Smooth muscle cell of the brain vasculature (primary cell): ENCODE measurements at places on chromosomes 4 and X.
A peak's percentile ranks its signal among the peaks of the same experiment; 100 is the strongest.

DNA sequence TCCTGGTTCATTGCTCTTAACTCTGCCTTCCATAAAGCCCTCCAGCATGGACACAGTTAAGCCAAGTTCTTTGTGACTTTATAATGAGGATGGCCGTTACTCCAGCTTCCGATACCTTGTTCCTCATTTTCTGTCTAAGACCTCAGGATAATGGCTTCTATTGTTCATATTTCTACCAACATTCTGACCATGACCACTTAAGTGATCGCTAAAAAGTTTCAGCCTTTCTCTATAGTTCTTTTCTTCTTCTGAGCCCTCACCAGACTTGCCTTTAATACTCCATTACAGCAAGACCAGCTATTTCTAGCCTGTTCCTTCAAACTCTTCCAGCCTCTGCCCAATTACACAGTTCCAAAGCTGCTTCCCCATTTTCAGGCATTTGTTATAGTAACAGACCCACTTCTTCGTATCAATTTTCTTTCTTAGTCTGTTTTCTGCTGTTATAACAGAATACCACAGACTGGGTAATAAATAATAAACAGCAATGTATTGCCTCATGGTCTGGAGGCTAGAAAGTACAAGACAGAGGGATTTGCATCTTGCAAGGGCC is 12.3 kb downstream of the RNF175 start:
- DNase-seq: no peak

GRCh38 chr4:15420642-15421041 is 7.2 kb upstream of the C1QTNF7 start:
- peak; percentile 73 for DNase-seq

GRCh38 chr4:182624281-182624680 is 292.9 kb downstream of the DCTD start:
- no peak for DNase-seq

- DNase-seq: no peak
Measured at GRCh38 chr4:83115000-83115399, 471 bp upstream of the PLAC8 start.

GRCh38 chrX:148047200-148047599 is 66.1 kb downstream of the FMR1NB start:
- DNase-seq: no peak

GRCh38 chr4:3779509-3779908 is 13.3 kb downstream of the ADRA2C start:
- no peak for DNase-seq
